ENCODE measurements at places on chromosomes 3 and 15. TPM values are rescaled to one million over a fixed set of nuclear protein-coding genes. Genes with fewer than 3 reads are reported as not detected.

The MELTF gene
- 43.8 TPM for total RNA-seq

The RAB6B gene
- 37.7 TPM for total RNA-seq

The ECE2 gene
- 0.10 TPM for total RNA-seq

The PCLAF gene
- not detected for total RNA-seq

- DNase-seq = no peak
Measured at GRCh38 chr15:74373056-74373650, 5.7 kb upstream of the CYP11A1 start.

DNA sequence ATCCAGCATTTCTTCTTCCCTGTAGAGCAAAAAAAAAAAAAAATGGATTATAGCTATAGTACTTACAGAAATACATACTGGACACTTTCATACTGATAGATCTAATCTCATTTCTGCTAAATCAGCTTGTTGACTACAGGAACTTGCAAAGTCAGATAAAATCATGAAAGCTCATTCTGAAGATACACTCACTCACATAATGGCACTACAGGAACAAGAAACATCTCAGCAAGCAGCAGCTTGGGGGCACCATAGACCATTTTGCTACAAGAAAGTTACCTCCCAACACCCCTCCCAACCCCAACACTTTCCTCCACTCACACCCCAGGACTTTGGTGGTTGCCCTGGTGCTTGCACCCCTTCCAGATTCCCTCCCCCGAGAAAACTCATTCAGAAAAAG is 4.6 kb downstream of the MYH15 start:
- DNase-seq = no peak

DNA sequence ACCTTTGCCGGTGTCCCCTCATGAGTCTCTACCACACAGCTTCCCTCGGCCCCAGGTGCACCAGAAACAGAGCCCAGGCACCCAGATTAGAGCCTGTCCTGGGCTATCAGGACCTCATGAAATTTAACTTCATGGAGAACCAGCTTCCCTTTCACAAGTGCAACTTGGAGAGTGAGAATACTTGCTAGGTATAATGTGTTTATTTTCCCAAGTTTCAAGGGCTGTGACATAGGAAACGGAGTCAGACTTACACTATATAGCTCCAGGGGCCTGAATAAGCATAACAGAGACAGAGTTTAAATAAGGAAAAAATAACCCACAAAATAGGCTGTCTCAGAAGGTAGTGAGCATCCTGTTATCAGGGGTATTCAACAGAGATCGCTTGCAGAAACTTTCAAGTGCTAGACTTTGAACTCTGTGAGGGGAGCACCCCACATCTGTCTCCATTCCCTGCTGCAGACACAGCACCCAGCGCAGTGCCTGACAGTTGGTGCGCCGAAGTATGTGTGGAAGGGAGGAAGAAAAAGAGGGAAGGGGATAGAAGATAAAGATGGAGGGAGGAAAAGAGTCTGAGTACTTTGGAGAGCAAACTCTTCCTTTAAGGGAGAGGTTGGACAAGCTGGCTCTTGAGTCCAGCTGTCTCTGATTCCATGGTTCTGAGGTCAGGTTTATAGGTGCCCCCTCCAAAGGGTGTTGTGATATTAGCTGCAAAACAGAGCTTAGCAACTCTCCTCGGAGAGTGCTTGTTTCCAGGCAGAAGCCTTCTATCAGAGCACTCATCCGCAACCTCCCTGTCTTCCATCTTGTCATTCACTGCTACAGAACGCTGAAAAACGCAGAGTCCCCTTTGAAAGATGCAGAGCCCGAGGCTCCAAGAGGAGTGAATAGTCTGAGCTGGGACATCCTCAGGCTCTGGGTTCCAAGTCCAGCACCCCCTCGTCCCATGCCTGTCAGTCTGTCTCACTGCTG is 84.8 kb downstream of the CPN2 start:
- DNase-seq = no peak

DNA sequence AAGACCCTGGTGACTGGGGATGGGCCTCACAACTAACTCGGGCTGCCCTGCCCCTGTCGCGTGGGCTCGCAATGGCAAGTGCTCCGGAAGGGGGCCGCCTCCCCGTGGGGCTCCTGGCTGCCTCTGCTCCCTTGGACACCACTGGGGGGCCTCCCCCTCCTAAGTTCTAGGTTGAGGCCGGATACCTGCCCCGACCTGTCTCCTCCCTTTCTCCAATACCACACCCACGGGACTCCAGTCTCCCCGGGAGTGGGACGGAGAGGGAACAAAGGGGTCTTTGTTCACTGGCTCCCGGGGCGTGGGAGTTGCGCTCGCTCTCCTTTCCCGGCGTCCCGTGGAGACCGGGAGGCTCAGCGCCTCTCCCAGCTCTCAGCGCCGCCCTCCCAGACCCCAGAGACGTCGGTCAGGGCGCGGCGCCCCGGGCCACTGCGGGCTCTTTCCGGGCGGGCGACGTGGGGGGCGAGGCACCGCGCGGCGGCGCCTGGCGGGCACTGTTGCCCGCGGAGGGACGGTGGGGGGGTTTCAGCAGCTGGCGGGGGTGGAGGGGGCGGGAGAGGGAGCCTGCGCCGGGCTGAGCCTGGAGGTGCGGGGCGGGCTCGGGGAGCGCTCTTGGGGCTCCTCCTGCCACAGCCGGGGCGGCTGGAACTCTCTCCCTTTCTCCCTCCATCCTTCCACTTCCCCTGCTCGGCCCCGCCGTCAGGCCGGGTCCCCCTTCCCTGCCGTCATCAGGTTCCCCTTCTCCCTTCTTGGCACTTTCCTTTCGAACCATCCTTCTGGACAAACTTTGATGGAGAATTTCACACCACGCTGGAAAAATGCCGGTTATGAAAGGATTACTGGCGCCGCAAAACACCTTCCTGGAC is at the start of gene KCNH8:
TSS of gene KCNH8 (plus strand) at position 606 of the 863 bp plus-strand sequence. CDS start at position 816, 210 bp downstream.
- DNase-seq = peak; percentile 56

DNA sequence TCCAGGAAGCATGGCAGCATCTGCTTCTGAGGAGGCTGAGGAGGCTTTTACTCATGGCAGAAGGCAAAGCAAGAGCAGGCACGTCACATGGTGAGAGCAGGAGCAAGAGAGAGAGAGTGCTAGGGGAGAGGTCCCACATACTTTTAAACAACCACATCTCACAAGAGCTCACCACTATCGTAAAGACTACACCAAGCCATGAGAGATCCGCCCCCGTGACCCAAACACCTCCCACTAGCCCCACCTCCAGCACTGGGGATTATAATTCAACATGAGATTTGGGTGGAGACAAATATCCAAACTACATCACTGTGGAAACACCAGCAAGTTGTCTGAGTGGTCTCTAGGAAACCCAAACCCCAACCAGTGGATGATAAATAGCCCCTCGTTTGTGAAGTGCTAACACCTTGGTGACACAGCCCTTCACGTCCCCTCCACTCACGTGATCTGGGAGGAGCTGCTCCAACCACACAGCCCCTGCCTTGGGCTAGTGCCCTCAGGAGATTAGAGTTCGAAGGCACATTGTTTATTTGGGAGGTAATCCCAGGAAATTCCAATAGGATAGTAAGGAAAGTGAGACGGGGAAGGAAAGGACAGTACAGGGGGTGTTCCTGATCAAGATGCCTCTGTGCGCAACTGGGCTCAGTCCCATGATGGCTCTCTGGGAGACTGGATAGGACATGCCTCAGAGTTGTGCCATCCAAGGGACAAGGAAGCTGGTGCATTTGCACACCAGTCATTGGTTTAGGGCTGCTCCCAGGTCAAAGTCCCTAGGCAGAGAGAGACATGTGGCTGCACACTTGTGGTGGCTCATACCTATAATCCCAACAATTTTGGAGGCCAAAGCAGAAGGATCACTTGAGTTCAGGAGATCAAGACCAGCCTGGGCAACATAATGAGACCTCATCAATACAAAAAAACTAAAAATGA is 80.6 kb upstream of the CTNNB1 start:
- DNase-seq = no peak

DNA sequence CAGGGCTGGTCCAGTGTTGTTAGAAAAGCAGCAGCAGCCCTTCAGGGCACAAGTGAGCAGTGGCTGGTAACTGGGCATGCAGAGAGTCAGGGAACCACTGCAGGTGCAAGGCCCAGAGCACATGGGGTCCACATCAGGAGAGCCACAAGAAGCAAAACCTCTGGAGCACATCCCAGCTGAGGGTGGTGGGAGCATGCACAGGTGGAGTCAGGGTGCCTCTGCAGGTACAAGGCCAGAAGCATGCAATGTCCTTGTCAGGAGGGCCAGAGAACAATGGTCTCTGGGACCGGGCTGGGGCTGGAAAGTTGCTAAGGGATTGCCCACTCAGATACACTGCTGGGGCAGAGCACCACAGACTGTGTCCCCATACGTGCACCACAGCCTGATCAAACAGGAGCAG is 226.1 kb upstream of the UBE2E2 start:
- DNase-seq = no peak

DNA sequence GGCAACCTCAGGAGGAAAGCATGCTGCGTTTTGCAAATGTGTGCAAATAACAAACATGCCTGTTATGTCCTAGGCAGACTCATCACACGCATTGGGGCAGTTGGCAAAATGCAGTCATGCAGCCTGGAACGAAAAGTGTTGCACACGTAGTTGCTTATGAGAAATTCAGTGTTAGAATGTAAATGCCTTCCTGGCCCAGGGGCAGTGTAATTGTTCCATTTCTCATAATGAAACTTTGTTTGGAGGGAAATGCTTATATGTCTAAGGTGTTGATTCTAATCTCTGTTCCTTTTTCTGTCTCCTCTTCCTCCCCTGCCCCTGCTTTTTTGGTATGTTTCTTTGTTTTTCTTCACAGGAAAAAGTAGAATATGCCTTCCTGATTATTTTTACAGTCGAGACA is 156.0 kb downstream of the CACNA1D start:
- DNase-seq = no peak

GRCh38 chr15:46322753-46323152 is 687.9 kb downstream of the SQOR start:
- DNase-seq = no peak

- no peak for DNase-seq
Measured at GRCh38 chr3:155912579-155913190, 42.2 kb downstream of the GMPS start.

GRCh38 chr3:124966521-124967445 is 32.2 kb upstream of the MUC13 start:
- DNase-seq = no peak

DNA sequence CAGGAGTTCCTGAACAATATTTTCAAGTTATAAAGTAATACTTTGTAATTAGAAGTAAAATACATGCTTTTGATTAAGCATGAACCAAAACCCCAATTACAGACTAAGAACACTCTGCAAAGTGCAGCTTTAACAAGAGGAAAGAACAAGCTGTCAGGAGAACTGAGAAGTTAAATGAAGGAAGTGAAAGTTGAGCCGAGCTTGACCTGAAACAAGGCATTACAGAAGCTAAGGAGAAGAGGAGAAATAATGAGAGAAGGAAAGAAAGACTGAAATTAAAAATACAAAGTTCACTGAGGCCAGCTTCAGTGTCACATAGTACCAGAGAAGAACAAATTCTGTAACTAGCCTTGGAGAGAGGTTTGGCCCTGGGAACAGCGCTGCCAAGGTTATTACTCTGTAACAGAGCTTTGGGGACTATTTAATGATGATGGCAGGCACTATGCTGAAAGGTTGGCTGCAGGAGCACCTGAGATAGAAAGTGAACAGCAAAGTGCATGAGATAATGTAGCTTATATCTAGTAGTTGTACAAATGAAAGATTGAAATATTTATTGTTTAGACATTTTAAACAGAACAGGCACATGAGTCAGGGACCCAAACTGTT is 241.9 kb upstream of the PEX5L start:
- no peak for DNase-seq

- no peak for DNase-seq
Measured at GRCh38 chr3:13078163-13078905, 5.1 kb upstream of the IQSEC1 start.

DNA sequence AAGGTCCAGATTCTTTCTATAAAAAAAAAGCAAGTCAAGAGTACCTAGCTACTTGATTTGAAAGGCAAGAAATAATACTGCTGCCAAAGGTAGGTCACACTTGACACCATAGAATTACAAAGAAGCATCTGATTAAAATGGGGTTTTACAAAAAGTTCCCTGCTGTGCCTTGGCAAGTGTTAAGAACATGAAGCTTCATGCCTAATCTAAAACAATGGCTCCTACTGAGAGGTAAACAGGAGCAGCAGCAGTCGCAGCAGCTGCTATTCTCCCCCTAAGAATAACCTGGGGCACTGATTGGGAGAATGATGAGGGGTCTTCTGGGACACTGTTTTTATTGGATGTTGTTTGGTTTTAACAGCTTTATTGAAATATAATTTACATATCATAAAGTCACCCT is 14.1 kb downstream of the UBP1 start:
- DNase-seq = no peak

GRCh38 chr15:81851325-81851724 is 194.5 kb downstream of the MEX3B start:
- DNase-seq = no peak

GRCh38 chr15:31219221-31219620 is 107.4 kb upstream of the KLF13 start:
- DNase-seq = no peak

- DNase-seq = no peak
Measured at GRCh38 chr15:93105485-93105884, 16.5 kb upstream of the RGMA start.

- no peak for DNase-seq
Measured at GRCh38 chr3:166209701-166210100, 372.5 kb upstream of the BCHE start.

GRCh38 chr3:12947504-12948369 is 106.4 kb upstream of the RPL32 start:
- peak; percentile 74 for DNase-seq

DNA sequence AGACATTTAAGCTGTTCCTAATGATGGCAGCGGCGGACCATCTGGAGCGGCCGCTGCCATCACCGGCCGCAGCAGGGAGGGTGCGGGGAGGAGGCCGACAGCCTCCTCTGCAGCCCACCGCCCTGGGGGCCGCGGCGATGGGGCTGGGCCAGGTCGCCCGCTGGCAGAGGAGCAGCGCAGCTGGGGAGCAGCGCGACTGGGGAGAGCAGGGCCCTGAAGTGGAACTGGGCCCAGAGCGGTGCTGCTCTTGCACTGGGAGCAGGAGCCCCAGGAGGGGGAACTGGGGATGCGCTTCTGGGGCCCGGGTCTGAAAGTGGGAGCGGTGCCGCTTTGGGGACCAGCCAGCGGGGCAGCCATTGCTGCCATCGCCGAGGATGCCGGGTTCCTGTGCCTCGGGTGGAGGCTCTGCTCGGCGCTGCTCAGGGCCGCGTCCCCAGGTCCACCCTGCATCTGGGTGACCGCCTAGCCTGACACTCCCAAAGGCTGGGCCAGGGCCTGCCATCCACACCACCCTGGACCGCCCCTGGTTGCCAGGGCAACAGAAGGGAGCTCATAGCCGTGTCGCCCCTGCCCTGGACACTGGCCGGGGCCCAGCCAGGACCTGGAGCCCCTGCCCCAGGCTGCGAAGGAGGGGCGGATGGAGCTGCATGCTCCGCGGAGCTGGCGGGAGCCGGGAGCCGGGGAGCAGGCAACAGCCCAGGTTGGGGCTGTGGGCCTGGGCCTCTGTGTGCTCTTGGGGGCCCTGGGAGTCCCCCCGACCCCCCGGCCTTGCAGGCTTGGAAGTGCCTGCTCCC is 15.5 kb upstream of the PLA2G4E start:
- no peak for DNase-seq

DNA sequence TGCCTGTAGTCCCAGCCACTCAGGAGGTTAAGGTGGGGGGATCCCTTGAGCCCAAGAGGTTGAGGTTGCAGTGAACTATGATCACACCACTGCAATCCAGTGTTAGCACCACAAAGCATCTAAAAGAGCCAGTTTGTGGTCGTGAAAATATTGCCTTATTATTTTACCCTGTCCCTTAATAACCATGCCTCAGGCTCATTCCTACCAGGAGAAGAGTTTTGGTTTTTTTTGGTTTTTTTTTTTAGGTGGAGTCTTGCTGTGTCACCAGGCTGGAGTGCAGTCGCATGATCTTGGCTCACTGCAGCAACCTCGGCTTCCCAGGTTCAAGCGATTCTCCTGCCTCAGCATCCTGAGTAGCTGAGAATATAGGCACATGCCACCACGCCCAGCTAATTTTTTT is 17.9 kb upstream of the AVEN start:
- DNase-seq = no peak

Data from heart left ventricle (tissue), 16 donors.